Left kidney (tissue), 8 donors: ENCODE measurements at places on chromosomes 4 and X. TPM values are rescaled to one million over a fixed set of nuclear protein-coding genes. Genes with fewer than 3 reads are reported as not detected.

The DAPP1 gene
- 1.1 TPM for polyA plus RNA-seq

The BRS3 gene
- 0.12 TPM for polyA plus RNA-seq

The MAGEB1 gene
- polyA plus RNA-seq = not detected

The SLIT2 gene
- polyA plus RNA-seq = 56.6 TPM

The PGAM4 gene
- 0.52 TPM for polyA plus RNA-seq

The PNMA3 gene
- polyA plus RNA-seq = 33.8 TPM

The CD38 gene
- 1.2 TPM for polyA plus RNA-seq

- DNase-seq = peak; percentile 60
Observed at GRCh38 chrX:12946838-12947544, 27.9 kb upstream of the TMSB4X start.

DNA sequence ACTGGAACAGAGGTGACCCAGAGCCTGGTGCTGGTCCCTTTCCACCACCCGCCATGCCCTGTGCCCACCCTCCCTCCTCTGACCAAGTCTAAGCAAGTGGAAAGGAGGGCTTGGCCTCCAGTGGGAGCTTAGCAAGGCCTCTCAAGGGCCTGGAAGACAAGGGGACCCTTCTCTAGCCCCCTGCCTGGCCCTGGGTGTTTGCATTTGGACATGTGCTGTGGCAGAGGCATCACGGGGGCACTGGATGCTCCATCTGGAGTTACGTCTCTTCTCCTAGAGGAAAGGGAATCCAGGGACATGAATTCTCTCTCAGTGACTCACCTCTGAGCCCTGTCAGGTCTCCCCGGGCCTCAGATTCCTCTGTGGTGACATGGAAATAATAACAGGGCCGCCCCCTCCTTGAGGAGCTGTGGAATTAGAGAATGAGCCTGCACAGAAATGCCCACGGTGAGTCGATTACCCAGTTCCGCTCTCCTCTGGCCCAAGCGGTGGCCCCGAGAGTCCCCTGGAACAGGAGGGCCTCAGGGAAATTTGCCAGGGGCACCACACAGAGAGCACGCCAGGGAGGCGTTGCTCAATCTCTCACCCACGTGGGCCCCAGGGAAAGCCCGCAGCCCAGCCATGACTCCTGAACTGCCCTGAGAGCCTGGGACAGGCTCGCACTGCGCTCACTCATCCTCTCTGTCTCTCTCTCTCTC lies 189.6 kb downstream of the BCOR start:
- DNase-seq = no peak

GRCh38 chr4:37584071-37584470 lies 102.1 kb downstream of the RELL1 start:
- DNase-seq = no peak

DNA sequence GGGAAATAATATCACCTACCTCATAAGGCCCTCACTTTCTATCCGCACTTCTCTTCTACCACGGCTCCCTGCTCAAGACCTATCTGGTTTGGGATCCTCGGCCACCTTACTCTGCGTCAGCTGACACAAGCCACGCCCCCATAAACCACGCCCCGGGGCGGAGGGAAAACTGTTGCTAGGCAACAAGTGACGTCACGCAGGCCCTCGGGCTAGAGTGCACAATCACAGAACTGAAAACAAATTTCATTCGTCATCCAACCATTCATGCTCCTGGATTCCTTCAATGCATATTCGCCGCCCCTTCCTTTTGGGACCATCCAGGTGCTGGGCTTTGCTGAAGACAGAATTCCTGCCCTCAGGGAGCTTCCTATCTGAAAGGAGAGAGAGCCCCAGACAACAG lies 66.3 kb downstream of the SMC1A start:
- DNase-seq = no peak

- no peak for DNase-seq
Observed at GRCh38 chrX:65609237-65609636, 58.2 kb upstream of the MSN start.

DNA sequence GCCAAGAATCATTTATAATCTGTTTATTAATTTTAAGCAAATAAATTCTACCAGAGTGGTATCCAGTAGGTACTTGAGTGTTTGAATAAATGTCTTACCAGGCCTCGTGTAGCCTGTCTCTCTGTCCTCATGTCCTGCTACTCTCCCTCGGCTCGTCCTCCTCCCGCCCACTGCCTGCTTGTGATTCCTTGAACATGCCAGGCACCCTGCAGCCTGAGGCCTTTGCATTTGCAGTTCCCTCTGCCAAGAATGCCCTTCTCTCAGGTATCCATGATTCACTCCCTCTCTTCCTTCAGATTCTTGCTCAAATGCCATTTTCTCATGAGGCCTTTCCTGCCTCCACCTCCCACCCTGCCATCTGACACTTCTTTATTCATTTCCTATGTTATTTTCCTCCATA lies 209.7 kb upstream of the PRPS2 start:
- DNase-seq = no peak

GRCh38 chr4:821631-822030 lies 4.3 kb downstream of the CPLX1 start:
- no peak for DNase-seq

GRCh38 chrX:12153741-12154140 lies 15.5 kb downstream of the FRMPD4 start:
- DNase-seq = peak; percentile 27

DNA sequence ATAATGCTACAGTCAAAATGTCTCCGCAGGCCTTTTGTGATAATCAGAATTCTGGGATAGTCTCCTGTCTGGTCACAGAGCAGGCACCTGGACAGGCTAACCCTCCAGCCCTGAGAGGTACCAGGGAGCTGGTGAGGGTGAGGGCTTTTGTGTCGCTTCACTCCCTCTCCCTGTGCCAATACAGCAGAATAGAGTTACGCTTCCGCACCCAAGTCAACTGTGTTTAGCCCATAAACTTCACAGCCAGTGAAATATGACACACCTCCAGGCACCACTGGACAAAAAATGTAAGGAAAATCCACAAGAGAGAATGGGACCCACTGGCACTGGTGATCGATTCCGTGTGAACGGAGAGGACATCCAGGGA lies 1.3 kb downstream of the GAK start:
- DNase-seq = no peak

DNA sequence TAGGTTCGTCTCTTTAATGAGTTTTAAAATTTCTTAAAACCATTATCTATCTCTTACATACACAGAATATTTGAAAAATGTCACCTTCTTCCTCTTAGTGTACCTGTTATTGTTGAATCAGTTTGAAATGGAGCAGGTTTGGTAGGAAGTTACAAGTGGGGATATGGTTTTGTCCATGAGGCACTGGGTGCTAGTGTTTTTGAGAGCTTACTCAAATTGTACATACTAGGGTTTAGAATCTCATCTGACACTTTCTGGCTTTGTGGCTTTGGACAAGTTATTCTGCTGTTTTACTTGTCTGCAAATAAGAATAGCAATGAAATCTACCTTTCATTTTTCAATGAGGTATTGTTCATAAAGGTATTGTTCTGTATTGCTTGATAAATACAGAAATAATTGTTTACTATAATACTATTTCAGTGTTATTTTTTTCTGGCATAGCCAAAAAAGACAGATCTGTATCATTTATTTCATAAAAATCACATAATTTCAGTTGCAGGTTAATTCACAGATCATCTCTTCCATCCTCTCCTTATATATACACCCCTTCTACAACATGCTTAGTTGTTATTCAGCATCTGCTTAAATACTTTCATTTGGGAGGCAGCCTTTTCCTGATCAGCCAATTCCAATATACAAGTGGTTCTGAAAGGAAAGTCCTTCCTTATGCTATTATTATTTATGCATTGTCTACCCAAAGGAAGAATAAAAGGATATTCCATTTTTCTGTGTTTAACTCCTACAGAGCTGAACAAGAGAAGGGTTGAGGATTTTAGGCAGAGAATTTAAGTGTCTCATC lies 13.3 kb downstream of the NCAPG start:
- DNase-seq = no peak

DNA sequence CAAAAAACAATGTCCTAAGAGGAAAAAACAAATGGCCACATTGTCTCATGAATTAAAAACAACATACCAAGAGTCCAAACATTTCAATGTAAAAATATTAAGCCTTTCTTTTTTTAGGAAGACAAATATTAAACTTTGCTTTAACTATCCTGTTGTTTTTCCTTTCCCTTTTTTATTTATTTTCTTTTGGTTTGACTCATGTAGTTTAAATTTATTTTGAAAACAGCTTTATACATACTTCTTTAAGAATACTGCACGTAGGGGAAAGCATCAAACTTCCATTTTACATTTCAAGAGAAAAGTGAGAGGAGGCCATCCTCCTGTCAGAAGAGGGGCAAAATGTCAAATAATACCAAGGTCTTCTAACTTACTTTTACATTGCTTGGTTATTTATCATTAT lies 8.7 kb downstream of the GAB1 start:
- DNase-seq = no peak

GRCh38 chr4:55378617-55379467 lies 16.9 kb upstream of the TMEM165 start:
- DNase-seq = no peak

GRCh38 chr4:118775405-118775804 lies 60.5 kb downstream of the SEC24D start:
- no peak for DNase-seq
